ENCODE measurements at places on chromosomes 2 and 18.

DNA sequence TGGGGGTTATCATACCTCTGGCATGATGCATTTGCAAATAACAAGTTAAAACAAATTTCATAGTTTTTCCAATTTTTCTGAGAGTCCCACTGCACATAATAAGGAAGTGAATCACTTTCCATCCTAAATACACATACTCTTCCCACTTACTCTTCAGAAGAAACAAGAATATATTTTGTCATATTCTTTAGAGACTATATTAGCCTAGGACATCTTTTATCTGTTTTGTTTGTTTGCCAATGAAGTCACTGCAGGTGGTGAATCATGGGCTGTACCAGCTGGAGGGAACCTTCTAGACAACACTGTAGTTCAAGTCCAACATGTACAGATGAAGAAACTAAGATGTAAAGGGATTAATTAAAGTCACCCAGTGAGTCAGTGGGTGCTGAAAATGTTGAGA lies 116.8 kb downstream of the XIRP2 start:
- no peak for DNase-seq

GRCh38 chr2:173720306-173720705 lies 244.9 kb downstream of the SP3 start:
- no peak for DNase-seq

DNA sequence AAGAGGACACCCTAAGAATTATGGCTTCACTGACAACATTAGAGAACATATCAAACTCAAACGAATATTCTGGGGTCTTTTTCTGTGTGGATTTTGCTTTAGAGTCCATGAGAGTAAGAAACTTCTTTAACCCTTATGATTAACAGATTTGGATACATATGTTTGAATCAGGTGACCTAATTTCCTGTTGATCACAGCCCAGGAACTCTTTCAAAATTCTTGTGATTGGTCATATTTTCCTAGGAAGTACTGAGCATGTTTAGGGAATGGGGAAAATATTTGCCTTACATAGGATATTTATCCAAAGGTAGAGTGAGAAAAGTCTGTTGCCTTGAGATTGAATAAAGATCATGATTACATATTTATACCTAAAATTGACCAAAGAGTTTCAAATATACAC lies 160.0 kb downstream of the KCNH7 start:
- no peak for DNase-seq

DNA sequence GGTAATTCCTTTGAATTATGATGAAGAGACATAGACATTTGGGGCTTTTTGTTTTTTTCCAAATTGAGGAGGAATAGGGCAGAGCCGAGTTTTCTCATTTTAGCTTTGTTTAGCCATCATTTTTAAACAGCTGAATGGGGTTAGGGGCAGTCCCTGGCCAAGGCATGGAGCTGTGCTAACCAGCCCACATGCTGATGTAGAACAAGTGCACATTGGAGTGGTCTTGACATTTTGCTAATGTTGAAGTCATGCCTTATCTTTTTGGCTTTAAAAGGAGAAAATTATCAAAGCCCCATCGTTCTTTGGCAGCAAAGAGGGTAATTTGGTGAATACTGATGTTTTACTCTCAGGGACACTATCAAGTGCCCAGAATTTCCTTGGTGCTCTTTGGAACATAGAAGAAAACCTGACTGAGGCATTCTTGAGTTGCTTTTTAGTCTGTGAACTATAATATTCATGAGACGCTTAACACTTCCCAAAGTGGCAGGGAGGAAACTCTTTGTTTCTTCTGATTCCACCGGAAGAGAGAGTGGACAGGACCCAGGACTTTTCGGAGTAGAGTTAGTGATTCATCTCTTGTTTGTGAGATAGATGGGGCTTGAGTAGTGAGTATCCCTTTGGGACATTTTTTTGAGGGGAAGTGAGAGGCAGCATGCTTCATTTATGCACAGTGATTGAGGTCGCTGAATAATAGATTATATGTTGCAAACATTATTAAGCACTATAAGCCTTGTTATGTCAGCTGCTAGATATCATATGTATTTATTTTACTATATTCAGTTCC lies 45.0 kb downstream of the MTA3 start:
- no peak for DNase-seq

DNA sequence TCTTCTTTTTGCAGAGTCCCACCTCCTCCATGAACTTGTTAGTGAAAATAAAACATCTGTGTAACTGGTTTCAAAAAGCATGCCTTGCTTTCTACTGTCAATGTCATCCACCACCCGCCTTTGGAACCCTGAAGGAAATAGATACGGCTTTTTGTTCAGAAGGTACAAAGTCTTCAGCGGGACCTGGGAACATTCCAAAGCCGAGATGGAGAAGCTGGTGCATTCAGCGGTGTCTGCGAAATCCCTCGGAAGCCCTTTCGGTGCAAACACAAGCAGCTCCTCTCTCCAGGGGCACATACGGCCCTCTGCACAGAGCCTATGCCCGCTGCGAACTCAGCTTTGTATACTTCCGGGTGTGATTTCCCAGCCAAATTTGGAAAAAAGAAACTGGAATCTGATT lies 555.8 kb upstream of the SALL3 start:
- no peak for DNase-seq

Measured in CD4-positive, alpha-beta T cell treated with Interleukin-21 for 1 hour (primary cell).